Neural progenitor cell (in vitro differentiated cells): ENCODE measurements at places on chromosomes 5 and 9. TPM values are rescaled to one million over a fixed set of nuclear protein-coding genes. Genes with fewer than 3 reads are reported as not detected.

DNA sequence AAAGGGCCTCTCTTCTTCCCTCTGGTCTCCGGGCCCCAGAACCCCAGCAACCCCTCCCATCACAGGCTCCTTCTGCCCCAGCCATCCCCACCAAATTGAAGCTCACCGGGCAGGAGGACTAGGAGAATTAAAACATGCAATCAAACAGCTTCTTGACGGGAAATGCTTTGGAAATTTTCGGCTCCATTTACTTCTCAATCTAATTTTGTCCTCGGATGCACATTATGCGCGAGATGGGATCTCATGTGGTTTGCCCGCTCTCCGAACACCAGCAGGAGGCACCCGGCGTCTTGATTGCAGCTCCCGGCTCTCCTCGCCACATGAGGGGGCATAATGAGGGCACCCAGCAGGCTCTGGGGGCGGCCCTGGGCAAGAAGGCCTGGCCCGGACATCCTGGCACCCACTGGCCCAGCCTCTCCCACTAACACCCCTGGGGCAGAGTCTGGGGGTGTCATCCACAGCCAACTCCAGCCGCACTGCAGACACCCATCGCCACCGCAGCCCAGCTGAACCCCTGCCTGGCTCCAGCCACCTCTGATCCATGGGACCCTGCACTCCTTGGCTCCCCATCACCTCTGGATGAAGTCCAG, 135.5 kb downstream of the PAX5 start:
- no peak overlapping the region for H3K4me3 ChIP-seq
- DNase-seq, result no peak
- no peaks in the 10 kb centered on the region for H3K36me3 ChIP-seq
- H3K27me3 ChIP-seq, result no peaks in the 10 kb centered on the region

Gene ADGRV1
- total RNA-seq, result 127 and 151 TPM in 2 replicates

- DNase-seq, result peak; percentile 57
- no peaks in the 10 kb centered on the region for H3K36me3 ChIP-seq
- no peak overlapping the region for H3K4me3 ChIP-seq
- H3K27ac ChIP-seq, result no peak overlapping the region
These were observed 2.5 kb upstream of the WHRN start for GRCh38 chr9:114507726-114508125.

Gene APBA1
- total RNA-seq, result 2.1 and 3.4 TPM in 2 replicates

DNA sequence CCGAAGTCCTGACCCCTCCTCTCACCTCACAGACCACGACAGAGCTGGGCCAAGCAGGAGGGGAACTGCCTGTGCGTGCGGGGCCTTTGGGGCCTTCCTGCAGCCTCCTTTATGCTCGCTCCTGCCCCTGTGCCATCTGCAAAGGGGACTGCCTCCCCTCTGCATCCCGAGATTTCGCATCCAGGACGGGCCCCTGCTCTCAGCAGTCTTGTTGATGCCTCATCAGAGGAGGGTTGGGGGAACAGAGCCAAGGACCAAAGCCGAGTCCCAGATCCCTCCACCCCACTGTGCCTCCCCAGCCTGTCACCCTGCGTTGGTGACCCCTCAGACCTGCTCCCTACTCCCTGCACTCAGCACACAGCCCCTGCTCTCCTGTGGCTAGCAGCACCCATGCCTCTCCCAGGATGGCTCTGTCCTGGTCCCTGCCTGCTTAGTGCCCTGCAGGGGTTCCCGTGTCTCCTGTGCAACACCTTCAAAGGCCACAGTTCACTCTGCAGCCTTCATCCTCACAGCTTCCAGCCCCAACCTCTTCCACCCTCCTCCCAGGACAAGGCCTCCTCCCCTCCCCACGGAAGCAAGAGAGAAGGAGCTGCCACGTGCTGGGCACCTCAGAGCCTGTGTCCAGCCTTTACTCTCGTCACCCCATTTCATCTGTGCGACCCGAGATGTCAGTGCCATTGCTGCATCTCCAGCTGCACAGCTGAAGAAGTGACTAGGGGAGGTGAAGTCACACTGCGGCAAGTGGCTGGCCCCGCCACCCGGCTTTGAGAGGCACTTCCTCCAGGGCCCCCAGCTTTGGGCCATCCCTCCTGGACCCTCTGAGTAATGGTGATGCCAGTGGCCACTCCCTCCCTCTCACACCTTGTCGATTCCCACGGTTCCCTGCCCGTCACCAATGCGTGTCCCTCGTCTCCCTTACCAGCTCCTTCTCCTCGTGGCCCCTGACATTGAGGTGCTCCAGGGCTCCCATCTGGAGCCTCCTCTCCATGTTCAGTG, 62.6 kb upstream of the LRRTM2 start:
- H3K36me3 ChIP-seq, result no peaks in the 10 kb centered on the region
- H3K4me1 ChIP-seq, result peaks cover 7% of the 10 kb centered on the region
- DNase-seq, result no peak
- H3K4me3 ChIP-seq, result no peak overlapping the region

DNA sequence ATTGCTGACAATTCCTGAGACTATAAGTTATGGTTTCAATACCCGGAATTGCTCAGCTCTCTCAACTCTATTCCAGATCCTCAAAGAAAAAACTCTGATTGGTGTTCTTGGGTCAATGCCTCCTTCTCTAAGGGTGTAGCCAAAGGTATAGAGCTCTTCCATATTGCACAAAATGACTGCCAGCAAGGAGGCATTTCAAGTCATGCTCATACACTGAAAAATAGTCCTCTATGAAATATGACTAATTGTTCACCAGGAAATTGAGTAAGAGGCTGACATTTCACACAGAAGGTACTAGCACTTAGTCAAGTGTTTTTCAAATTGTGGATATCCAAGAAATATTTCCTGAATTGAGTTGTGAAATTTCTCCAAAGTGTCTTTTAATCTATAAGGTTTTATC, 111.1 kb upstream of the KLF9 start:
- no peak for DNase-seq
- H3K4me3 ChIP-seq, result no peak overlapping the region
- H3K27me3 ChIP-seq, result no peaks in the 10 kb centered on the region
- no peaks in the 10 kb centered on the region for H3K4me1 ChIP-seq
- no peaks in the 10 kb centered on the region for H3K36me3 ChIP-seq
- no peak overlapping the region for H3K27ac ChIP-seq

- no peak overlapping the region for H3K4me3 ChIP-seq
- no peak for DNase-seq
- H3K36me3 ChIP-seq, result no peaks in the 10 kb centered on the region
- peaks cover 11% of the 10 kb centered on the region for H3K4me1 ChIP-seq
These were observed 128.7 kb downstream of the PALM2AKAP2 start for GRCh38 chr9:109908459-109909390.

GRCh38 chr9:109652971-109653370, 127.0 kb upstream of the PALM2AKAP2 start:
- H3K4me1 ChIP-seq, result no peaks in the 10 kb centered on the region
- no peak overlapping the region for H3K4me3 ChIP-seq
- no peaks in the 10 kb centered on the region for H3K36me3 ChIP-seq
- no peaks in the 10 kb centered on the region for H3K27me3 ChIP-seq
- no peak overlapping the region for H3K27ac ChIP-seq

Gene BTNL3
- total RNA-seq, result 0.34 TPM in 1 of 2 replicates, not detected in the other

GRCh38 chr9:77649109-77649812, 1.1 kb upstream of the GNA14 start:
- H3K27me3 ChIP-seq, result peaks cover 55% of the 10 kb centered on the region
- H3K4me1 ChIP-seq, result no peaks in the 10 kb centered on the region
- DNase-seq, result no peak
- peak overlapping the region; percentile 45 for H3K4me3 ChIP-seq
- H3K27ac ChIP-seq, result no peak overlapping the region
- no peaks in the 10 kb centered on the region for H3K36me3 ChIP-seq

DNA sequence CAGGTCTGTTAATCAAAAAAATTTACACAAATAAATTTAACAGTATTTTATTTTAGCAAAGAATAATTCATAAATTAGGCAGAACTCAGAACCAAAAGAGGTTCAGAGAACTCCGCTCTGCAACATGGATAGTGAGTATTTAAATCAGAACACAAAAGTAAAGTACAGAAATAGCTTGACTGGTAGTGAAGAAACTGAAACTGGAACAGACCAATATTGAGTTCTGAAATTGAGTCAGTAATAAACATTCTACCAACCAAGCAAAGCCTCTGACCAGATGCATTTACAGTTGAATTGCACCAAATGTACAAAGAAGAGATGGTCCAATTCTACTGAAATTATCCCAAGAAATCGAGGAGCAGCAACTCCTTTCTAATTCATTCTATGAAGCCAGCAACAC, 1542.8 kb downstream of the EFNA5 start:
- H3K4me1 ChIP-seq, result no peaks in the 10 kb centered on the region
- no peaks in the 10 kb centered on the region for H3K36me3 ChIP-seq
- no peak overlapping the region for H3K27ac ChIP-seq

Gene PPP2R2B
- 22.5 and 26.6 TPM in 2 replicates for total RNA-seq

Gene ROR2
- 20.1 and 32.7 TPM in 2 replicates for total RNA-seq

- no peak for DNase-seq
- H3K27me3 ChIP-seq, result peaks cover 7% of the 10 kb centered on the region
- no peaks in the 10 kb centered on the region for H3K36me3 ChIP-seq
- no peak overlapping the region for H3K27ac ChIP-seq
These were observed 45.6 kb upstream of the STXBP1 start for GRCh38 chr9:127566351-127567001.

DNA sequence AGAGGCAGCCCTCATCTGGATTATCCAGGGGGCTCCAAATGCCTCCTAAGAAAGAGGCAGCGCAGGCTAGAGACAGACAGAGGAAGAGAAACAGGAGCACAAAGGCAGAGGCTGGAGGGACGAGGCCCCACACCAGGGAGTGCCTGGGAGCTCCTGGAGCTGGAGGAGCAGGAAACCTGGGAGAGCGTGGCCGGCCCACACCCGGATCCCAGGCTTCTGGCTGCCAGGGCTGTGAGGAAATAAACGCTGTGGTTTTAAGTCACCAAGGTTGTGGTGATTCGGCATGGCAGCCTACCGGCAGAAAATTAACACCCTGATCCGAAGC, 165.5 kb downstream of the OLFM1 start:
- DNase-seq, result peak; percentile 29
- H3K27ac ChIP-seq, result no peak overlapping the region
- no peak overlapping the region for H3K4me3 ChIP-seq
- H3K36me3 ChIP-seq, result no peaks in the 10 kb centered on the region

DNA sequence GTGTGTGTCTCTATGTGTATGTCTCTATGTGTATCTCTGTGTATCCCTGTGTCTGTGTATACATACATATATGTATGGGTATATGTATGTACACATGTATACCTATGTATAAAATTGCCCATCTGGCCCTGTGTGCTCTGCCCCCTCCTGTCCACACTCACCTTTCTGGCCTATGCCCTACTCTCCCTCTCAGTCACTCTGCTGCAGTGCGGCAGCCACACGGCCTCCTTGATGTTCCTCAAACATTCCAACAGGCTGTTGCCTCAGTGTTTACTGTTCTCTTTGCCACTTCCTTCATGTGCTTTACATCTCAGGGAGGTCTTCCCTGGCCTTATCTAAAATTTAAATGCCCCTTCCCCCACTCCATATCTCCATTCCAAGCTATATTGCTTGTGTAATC, 18.3 kb upstream of the RNF180 start:
- H3K36me3 ChIP-seq, result no peaks in the 10 kb centered on the region
- H3K4me3 ChIP-seq, result no peak overlapping the region
- no peak overlapping the region for H3K27ac ChIP-seq

GRCh38 chr9:97983589-97984187, 547 bp downstream of the ANP32B start:
- peak; percentile 68 for DNase-seq
- H3K36me3 ChIP-seq, result no peaks in the 10 kb centered on the region
- H3K27me3 ChIP-seq, result peaks cover 70% of the 10 kb centered on the region
- no peak overlapping the region for H3K27ac ChIP-seq

GRCh38 chr9:6605202-6605601, 40.3 kb downstream of the GLDC start:
- H3K4me3 ChIP-seq, result no peak overlapping the region
- H3K27ac ChIP-seq, result no peak overlapping the region
- H3K27me3 ChIP-seq, result no peaks in the 10 kb centered on the region
- no peak for DNase-seq
- no peaks in the 10 kb centered on the region for H3K36me3 ChIP-seq
- no peaks in the 10 kb centered on the region for H3K4me1 ChIP-seq

GRCh38 chr5:172641359-172642050, 442 bp downstream of the NEURL1B start:
- DNase-seq, result peak; percentile 68
- no peak overlapping the region for H3K27ac ChIP-seq
- H3K4me3 ChIP-seq, result peak overlapping the region; percentile 92
- H3K36me3 ChIP-seq, result no peaks in the 10 kb centered on the region

GRCh38 chr5:72859127-72859526, 42.7 kb downstream of the TNPO1 start:
- H3K4me1 ChIP-seq, result no peaks in the 10 kb centered on the region
- no peak for DNase-seq
- no peaks in the 10 kb centered on the region for H3K27me3 ChIP-seq
- H3K4me3 ChIP-seq, result no peak overlapping the region

DNA sequence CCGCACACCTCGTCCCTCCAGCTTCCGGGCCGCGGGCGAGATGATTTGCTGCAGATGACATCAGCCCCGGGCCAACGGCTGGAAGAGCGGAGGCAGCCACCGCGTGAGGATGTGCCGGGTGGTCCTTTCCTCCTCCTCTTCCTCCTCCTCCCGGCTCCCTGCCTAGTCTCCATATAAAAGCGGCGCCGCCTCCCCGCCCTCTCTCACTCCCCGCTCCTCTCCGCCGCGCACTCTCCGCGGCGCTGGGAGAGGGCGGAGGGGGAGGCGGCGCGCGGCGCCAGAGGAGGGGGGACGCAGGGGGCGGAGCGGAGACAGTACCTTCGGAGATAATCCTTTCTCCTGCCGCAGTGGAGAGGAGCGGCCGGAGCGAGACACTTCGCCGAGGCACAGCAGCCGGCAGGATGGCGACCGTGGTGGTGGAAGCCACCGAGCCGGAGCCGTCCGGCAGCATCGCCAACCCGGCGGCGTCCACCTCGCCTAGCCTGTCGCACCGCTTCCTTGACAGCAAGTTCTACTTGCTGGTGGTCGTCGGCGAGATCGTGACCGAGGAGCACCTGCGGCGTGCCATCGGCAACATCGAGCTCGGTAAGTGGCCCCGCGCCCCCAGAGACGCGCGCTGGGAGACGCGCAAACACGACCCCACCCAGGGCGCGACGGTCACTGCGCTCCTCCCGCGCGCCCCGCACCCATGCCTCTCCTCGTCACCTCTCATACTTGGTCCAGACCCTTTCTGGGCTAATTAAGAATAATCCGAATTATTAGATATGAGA, at the start of gene MAP1B:
Gene MAP1B (plus strand): TSS at position 345 of the 770 bp plus-strand sequence. CDS start 57 bp downstream, at position 402.
- H3K27me3 ChIP-seq, result no peaks in the 10 kb centered on the region
- H3K4me3 ChIP-seq, result peak within 1 kb of the TSS; percentile 95
- H3K27ac ChIP-seq, result peak within 1 kb of the TSS; percentile 88
- H3K36me3 ChIP-seq, result no peaks in the 10 kb centered on the region
- peaks cover 41% of the 10 kb centered on the region for H3K4me1 ChIP-seq

Gene CYFIP2
- 70.2 and 125 TPM in 2 replicates for total RNA-seq
